Right atrium auricular region (tissue), 2 donors: ENCODE measurements at places on chromosomes 5 and 9. TPM values are rescaled to one million over a fixed set of nuclear protein-coding genes. Genes with fewer than 3 reads are reported as not detected.

The LHX3 gene
- not detected for total RNA-seq

The LECT2 gene
- total RNA-seq = not detected

GRCh38 chr9:86341007-86341491 is 13.2 kb downstream of the TUT7 start:
- H3K4me3 ChIP-seq = no peak overlapping the region
- no peaks in the 10 kb centered on the region for H3K27me3 ChIP-seq
- DNase-seq = no peak
- H3K36me3 ChIP-seq = peaks cover 81% of the 10 kb centered on the region

The SPINK7 gene
- total RNA-seq = not detected

GRCh38 chr9:134130503-134131375 is 5.1 kb upstream of the WDR5 start:
- H3K36me3 ChIP-seq = no peaks in the 10 kb centered on the region
- no peaks in the 10 kb centered on the region for H3K27me3 ChIP-seq
- no peak overlapping the region for H3K4me3 ChIP-seq
- H3K27ac ChIP-seq = no peak overlapping the region
- peaks cover 19% of the 10 kb centered on the region for H3K4me1 ChIP-seq

GRCh38 chr9:133712221-133713100 is 25.7 kb downstream of the SARDH start:
- no peak overlapping the region for H3K4me3 ChIP-seq
- H3K27ac ChIP-seq = no peak overlapping the region
- no peak for DNase-seq
- no peaks in the 10 kb centered on the region for H3K27me3 ChIP-seq
- H3K4me1 ChIP-seq = no peaks in the 10 kb centered on the region

GRCh38 chr5:157479166-157479565 is 19.2 kb downstream of the NIPAL4 start:
- H3K4me3 ChIP-seq = no peak overlapping the region
- H3K27ac ChIP-seq = no peak overlapping the region
- H3K36me3 ChIP-seq = peaks cover 45% of the 10 kb centered on the region
- no peaks in the 10 kb centered on the region for H3K27me3 ChIP-seq

The TAF11L10 gene
- not detected for total RNA-seq

DNA sequence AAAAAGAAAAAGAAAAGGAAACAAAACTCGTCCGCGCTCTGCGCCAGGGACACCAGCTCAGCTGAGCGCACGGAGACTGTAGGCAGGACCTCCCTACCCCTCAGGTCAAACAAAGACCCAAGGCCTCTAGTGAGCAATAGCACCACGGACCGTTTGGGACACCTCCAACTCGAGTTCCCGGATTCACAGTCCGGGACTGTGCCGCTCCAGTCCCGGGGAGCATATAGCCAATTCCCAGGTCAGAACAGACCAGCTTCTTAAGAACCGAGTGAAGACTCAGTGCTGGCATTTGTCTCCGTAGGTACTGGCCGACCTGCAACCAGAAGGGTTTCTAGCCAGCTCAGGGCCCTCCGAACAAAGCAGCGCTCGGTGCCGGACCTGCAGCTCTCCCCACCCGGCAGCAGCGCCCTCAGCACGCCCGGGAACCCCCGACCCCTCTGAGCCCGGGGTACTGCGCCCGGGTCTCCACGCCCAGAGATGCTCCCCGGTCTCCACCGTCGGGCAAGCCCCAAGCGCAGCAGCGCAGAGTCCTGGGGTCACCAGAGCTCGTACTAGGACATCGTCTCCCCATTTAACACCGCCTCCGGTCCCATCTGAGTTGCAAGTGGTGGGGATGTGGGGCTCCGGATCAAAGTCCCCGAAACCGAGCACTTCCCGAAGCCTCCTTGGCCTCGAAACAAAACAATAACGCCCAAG is 591 bp downstream of the ABCA1 start:
- no peaks in the 10 kb centered on the region for H3K27me3 ChIP-seq
- DNase-seq = peak; percentile 64
- H3K4me3 ChIP-seq = peak overlapping the region; percentile 75

GRCh38 chr5:3356016-3356415 is 239.6 kb upstream of the IRX1 start:
- no peaks in the 10 kb centered on the region for H3K36me3 ChIP-seq
- H3K4me3 ChIP-seq = no peak overlapping the region
- H3K4me1 ChIP-seq = no peaks in the 10 kb centered on the region
- peak; percentile 40 for DNase-seq

DNA sequence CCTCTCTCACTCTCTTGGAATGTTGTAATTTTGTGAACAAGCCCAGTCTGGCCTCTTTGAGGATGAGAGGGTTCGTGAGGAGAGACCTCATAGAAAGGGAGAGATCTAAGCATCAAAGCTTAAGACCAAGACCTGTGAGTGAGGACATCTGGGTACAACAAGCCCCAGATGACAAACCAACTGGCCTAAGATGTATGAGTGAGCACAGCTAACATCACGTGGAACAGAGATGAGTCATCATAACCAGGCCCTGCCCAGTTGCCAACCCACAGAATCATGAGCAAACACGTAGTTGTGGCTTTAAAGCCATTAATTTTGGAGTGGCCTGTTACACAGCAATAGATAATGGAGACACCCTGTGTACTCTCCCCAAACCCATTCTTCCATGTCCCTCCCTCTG is 439.1 kb upstream of the KIF2A start:
- H3K27ac ChIP-seq = no peak overlapping the region
- no peaks in the 10 kb centered on the region for H3K4me1 ChIP-seq
- no peak overlapping the region for H3K4me3 ChIP-seq
- no peak for DNase-seq
- H3K27me3 ChIP-seq = no peaks in the 10 kb centered on the region
- H3K36me3 ChIP-seq = no peaks in the 10 kb centered on the region
